ENCODE measurements at places on chromosomes 3 and 15. TPM values are rescaled to one million over a fixed set of nuclear protein-coding genes. Genes with fewer than 3 reads are reported as not detected.

The PP2D1 gene
- not detected for total RNA-seq

The LDHAL6B gene
- total RNA-seq, result not detected

The TM2D3 gene
- total RNA-seq, result 29.7 TPM

The AQR gene
- 23.9 TPM for total RNA-seq

The CLRN1 gene
- total RNA-seq, result not detected

The XCR1 gene
- not detected for total RNA-seq

The ARHGEF26 gene
- total RNA-seq, result 10.1 TPM

The MYO1E gene
- total RNA-seq, result 312 TPM

The KLHDC8B gene
- 4.6 TPM for total RNA-seq

The GOLGA8R gene
- total RNA-seq, result 0.15 TPM

The TMEM207 gene
- not detected for total RNA-seq

The SLC24A5 gene
- total RNA-seq, result not detected

The ZIC4 gene
- not detected for total RNA-seq

The DUOXA1 gene
- total RNA-seq, result 0.10 TPM

The MAP6D1 gene
- 6.3 TPM for total RNA-seq

The EFCAB12 gene
- total RNA-seq, result 0.73 TPM

The UBA7 gene
- 0.72 TPM for total RNA-seq

The MKRN3 gene
- total RNA-seq, result 2.6 TPM

The GOLGA8K gene
- 0.56 TPM for total RNA-seq

The SHQ1 gene
- total RNA-seq, result 17.6 TPM

The PATL2 gene
- total RNA-seq, result 0.10 TPM

The DNAJC17 gene
- total RNA-seq, result 23.8 TPM

The SMAD6 gene
- 21.0 TPM for total RNA-seq

The CCR3 gene
- total RNA-seq, result not detected

The NANOGP8 gene
- not detected for total RNA-seq

The NLGN1 gene
- total RNA-seq, result not detected

The NR1I2 gene
- total RNA-seq, result not detected

The ARPP21 gene
- total RNA-seq, result 0.16 TPM

The ABI3BP gene
- 0.91 TPM for total RNA-seq

The CCR8 gene
- not detected for total RNA-seq

The PPP1R14D gene
- not detected for total RNA-seq

The ISLR2 gene
- 0.28 TPM for total RNA-seq

The MEGF11 gene
- 0.62 TPM for total RNA-seq
